ENCODE measurements at places on chromosomes 5 and 9.

GRCh38 chr9:88754886-88755285 is 219.9 kb downstream of the NXNL2 start:
- DNase-seq: no peak

DNA sequence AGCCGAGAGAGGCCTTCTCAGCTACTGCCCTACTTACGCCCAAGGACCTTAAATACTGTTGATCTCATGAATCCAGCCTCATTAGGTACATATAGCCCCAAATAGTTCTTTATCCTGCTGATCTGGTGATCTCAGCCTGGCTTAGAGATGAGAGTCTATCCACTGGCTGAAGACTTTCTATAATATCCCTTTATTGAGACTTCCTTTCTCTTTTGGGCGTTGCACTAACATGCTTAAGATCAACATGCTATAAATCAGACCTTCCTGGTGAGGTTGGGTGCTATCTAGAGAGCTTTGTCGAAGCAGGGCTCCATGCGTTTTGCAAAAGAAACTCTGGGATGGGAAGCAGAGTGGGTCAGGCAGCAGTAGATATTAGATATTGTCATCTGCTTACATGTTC is 44.0 kb upstream of the AGXT2 start:
- DNase-seq: no peak

- no peak for DNase-seq
Observed at GRCh38 chr5:18605186-18605585, 970.9 kb downstream of the TAF11L14 start.

DNA sequence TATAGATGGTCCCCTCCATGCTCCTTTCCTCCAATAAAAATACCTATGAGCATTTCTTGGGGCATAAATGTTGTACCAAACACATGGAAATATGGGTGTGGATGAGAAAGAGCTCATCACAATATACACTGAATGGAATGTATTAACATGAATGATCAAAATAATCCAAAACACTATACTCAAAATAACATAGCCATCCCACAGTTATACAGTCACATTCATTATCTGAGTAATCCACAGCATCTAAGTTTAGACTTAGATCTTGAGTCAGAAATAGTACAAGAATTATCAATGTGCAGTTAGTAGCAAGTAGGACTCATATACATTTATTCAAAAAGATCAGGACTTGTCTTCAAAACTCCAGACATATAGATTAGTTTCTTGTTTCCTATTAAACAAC is 175.2 kb upstream of the NREP start:
- DNase-seq: no peak

DNA sequence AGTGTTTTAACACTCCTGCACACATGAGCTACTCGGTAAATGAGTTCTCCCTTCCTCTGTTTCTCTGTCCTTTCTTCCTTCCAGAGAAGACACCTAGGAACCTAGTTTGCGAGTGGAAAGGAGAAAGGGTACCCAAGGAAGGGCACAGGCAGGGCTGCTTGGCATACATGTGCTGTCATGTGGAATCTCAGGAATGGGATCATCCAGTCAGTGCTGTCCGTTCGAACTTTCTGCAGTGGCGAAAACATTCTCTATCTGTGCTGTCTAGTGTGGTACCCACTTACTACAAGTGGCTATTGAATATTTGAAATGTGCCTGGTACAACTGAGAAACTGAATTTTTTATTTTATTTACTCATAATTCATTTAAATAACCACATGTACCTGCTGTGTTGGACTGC is 28.0 kb downstream of the NLN start:
- no peak for DNase-seq

GRCh38 chr9:28820741-28821140 is 1247.5 kb upstream of the C9orf72 start:
- DNase-seq: no peak
